ENCODE measurements at places on chromosomes 2 and 18.

DNA sequence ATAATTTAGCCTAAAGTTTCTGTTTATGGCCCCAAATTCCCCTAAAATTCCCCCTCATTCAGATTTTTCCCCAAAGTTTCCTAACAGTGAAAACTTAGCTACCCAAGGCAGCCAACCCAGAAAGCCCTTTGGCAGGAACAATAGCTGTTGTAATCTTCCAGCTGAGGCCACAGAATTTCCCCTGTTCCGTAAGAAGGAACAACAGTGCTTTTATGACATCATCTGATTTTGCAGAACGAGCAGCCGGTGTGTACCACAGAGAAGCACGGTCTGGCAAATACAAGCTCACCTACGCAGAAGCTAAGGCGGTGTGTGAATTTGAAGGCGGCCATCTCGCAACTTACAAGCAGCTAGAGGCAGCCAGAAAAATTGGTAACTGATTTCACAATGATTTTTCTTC lies 6.3 kb downstream of the TNFAIP6 start:
- no peak for DNase-seq

GRCh38 chr2:222242532-222242931 lies 56.3 kb downstream of the PAX3 start:
- no peak for DNase-seq

- DNase-seq, result no peak
These were observed 40.6 kb downstream of the GREB1 start for GRCh38 chr2:11574176-11575046.

GRCh38 chr2:12416600-12416999 lies 300.1 kb upstream of the TRIB2 start:
- DNase-seq, result no peak

DNA sequence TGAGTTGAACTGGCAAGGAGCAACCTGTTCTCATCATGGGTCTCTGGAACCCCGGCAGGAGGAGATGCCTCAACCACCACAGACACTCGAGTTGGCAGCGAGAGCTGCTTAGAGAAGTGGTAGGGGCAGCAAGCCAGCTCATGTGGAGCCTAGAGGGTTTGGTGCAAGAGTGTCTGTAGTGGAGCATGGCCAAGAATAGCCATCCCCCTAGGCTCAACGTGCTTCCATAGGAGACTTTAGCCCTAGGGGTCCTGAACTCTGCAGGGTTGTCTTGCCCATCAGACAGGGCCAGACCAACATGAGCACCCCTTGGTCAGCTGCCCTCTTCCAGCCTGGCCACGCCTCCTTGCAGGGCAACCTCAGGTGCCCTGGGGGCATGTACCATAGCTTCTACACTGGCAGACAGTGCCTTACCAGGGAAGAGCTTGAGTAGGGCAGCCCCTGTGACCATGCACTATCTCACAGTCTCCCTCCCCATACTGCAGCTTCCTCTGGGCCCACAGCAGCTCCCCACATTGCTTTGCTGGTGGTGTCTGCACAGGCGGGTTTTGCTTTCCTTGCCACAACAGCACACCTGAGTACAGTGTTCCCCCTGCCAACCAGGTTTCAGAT lies 187.1 kb downstream of the EXOC6B start:
- no peak for DNase-seq

DNA sequence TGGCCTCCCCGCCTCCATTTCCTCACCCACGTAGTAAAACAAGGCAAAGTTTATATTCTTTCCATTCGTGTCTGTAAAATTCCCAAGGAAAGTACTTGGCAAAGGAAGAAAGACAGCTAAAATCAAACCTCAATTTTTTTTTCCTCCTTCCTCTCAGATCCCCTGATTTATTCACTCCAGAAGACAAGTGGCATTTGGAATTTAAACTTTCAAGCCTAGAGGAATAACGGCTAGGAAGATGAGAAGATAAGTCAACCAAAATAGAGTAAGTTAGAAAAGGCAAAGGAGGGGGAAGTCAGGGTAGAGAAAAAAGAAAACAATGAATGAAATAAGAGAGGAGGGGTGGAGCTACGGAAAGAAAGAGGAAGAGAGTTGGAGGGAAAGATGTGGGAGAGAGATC lies 198.9 kb upstream of the PIK3C3 start:
- no peak for DNase-seq
